Stimulated activated naive CD8-positive, alpha-beta T cell treated with anti-CD3 and anti-CD28 coated beads, Interleukin-15, amount 100 ng/mL, for 72 hours (primary cell): ENCODE measurements at places on chromosomes 1 and 21.

GRCh38 chr1:36759355-36759754 lies 275.0 kb downstream of the GRIK3 start:
- no peak for DNase-seq

DNA sequence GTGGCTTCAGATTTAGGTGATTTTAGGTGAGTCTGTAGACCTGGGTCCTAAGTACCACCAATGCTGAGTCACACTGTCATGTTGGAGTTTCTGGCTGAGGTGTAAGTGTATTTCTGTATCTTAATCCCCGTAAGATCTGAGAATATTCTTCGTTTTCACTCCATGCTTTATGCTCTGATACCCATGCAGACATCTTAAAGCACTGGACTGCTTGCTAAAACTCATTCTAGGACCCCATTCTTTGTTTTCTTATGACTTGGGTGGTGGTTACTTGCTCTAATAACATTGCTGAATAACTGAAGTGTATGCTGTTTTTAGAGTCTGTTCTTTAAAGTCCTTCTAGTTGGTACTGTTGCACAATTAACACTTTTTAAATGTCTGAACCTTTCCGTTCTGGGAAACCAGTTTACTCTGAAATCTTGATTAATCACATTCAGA lies 36.6 kb downstream of the CDC42 start:
- no peak for DNase-seq

DNA sequence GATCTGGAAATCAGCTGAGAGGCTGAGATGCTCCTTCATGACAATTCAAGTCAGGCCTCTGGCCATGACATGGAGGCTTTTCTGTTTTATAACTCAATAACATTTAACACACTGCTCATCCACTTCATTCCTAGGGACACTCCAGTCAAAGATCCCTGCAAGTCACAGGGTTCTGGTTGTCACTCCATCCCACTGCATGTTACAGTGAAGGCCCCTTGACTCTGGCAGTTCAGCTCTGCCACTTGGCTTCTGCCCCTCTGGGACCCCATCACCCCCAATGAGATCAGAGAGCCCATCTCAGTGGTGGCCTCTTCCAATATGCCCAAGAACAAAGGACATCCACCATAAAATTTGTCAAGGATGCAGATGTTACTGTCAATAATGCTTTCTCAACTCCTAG lies 10.0 kb upstream of the FAM110D start:
- no peak for DNase-seq

GRCh38 chr1:160078512-160079195 lies 2.7 kb upstream of the KCNJ9 start:
- peak; percentile 67 for DNase-seq

DNA sequence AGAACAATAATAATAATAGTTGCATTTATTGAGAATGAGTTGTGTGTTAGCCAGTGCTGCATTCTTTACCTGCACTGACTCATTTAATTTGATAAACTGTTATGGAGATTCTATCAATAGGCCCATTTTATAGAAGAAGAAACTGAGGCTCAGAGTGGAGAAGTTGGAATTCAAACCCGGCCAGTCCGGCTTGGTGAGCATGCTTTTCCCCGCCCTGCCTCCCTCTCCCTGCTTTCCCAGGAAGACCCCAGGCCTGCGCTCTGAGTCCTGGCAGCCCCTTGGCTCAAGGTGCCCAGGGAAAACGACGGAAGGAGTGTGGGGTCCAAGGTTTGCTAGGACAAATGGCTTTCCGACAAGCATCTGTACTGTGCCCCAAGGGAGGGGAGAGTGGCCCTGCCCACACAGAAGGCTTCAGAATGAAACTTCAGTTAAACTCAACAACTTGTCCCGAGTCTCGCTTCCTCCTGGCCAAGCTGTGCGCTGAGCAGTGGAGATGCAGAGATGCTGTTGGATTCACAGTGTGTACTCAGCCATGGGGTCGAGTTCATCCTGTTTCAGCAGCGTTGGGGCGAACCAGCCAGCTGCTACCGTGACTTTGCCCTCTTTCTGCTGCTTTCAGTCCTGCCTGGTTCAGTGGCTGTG lies 23.3 kb upstream of the PADI6 start:
- no peak for DNase-seq

DNA sequence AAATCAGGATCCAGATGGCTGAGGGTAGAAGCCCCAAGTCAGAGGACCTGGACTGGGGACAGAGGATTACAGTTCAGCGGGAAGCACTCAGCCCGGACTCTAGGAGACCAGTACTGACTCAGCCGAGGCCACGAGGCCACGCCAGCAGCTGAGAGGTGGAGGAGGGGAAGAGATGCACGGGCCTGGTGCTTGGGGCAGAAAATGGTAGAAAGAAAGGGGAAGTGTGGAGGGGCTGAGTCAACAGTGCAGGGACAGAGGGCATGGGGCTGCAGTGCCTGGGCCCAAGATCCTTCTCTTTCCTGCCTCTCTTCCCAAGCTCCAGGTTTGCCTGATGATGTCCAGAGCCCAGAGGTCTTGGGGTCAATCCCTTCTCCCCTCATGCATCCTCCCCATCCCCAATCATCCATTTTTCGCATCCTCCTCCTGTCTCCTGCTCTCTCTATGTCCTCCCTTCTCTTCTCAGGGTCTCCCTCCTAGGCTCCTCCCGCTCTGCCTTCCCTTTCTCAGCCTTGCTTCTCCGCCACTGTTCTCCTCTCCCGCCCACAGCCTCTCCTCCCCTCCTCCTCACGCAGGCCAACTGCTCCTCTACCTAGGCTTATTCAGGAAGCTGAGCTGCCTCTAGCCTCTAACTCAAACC lies 7.7 kb downstream of the ARHGEF2 start:
- no peak for DNase-seq

GRCh38 chr1:194268839-194269238 lies 1082.4 kb upstream of the B3GALT2 start:
- DNase-seq = no peak

- DNase-seq = no peak
These were observed 2.1 kb downstream of the TESK2 start for GRCh38 chr1:45488666-45489377.

DNA sequence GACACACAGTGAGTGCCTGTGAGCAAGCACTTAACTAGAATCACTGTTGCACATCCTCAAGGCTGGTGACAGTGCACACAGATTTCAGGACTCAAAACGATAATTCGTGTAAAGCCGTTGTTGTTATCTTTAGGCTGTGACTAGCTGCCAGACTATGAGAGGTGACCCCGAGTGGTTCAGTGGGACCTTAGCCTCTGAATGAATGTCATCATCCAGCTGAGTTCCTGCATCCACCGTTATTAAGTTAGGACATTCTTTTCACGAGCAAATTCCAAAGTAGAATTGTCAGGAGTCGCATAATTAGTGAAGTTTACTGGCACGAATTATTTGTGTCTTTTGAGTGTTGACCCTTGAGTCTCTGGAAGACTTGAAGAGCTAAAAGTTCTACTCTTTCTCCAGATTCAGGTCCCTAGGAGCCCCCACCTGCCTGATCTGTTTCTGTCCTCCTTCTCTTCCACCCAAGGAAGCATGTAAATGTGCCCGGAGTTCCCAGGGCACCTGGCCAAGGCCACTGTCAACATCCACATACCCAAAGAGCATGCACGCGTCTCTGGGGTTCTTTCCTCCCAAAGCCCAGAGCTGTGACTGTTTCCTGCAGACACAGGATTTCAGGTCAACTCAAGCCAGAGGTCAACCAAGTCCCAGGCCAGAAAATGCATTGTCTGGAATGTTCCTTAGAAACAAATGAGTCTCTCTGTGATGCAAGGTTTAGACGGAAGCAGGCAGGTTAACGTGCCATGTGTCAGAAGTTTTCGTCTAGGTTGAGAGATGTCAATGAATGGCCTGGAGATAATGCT lies 207.2 kb downstream of the TOMM20 start:
- no peak for DNase-seq

- DNase-seq = no peak
These were observed 7.6 kb upstream of the CTTNBP2NL start for GRCh38 chr1:112388436-112388835.

GRCh38 chr1:198643808-198644207 lies 5.0 kb downstream of the PTPRC start:
- no peak for DNase-seq

GRCh38 chr21:28142697-28143096 lies 850.0 kb downstream of the LTN1 start:
- DNase-seq = no peak

GRCh38 chr21:41459884-41460534 lies 34.0 kb downstream of the MX1 start:
- DNase-seq = no peak

- no peak for DNase-seq
These were observed 13.0 kb downstream of the NES start for GRCh38 chr1:156664046-156664766.

DNA sequence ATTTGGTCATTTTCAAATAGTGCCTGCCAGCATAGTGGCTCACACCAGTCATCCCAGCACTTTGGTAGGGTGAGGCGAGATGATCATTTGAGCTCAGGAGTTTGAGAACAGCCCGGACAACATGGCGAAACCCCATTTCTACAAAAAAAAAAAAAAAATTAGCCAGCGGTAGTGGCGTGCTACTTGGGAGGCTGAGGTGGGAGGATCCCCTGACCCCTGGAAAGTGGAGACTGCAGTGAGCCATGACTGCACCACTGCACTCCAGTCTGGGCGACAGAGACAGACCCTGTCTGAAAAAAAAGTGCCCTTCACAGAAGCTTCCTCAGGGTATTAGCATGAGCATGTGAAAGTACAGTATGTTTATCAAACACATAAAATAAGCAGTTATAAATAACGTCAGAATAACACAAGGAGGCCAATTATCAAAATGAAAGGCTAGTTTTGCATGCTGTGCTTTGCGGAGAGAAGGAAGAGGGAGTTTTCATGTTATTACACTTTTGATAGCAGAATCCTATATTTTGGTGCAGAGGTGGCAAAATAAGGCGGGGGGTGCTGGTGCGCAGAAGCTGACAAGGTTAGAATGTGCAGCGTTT lies 781 bp upstream of the METTL13 start:
- no peak for DNase-seq

DNA sequence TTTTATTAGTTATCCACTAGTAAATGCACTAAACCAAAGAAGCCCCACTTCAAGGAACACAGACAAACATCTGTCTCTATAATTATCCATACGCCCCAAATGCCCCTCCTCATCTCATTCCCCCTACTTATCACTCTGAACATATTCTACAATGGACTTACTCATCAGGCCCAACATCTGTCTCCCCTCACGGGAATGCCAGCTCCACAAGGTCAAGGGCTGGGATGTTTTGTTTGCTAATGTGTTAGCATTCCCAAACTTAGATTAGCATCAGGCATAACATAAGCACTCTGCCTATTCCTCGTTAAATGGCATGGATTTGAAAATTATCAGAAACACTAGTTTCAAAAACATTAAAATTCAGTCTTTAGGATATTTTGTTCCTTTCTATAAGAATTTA lies 279.5 kb downstream of the DSCAM start:
- DNase-seq = no peak

DNA sequence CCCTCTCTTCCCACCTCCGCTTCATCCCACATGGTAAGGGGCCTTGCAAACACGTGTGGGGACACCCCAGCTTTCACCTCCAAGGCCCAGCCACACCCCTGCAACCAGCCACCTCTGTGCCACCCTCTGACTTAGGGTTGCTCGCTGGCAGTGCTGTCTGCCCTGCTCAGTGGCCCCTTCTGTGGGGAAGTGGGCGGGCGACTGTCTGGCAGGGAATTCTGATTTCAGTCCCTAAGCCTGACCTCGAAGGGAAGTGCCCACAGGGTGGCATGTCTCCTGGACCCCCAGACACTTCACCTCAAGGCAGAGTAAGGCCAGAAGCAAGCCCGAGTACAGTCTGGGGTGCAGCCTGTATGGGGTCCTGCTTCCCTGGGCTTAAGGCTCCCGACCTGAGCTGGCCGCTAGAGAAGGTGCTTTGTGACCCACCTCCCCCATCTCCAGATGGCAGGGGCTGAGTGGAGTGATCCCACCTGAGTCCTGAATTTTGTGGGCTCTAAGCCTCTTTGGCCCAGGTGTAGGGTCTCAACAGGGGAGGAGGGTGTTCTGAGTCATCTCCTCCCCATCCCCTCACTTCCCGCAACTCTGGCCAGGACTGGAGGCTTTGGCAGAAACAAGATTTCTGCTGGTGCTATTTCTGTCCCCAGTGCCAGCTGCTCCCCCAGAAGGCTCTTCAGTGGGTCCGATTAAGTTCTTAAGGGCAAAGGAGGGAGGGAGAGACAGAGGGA lies 7.0 kb downstream of the RD3 start:
- no peak for DNase-seq

DNA sequence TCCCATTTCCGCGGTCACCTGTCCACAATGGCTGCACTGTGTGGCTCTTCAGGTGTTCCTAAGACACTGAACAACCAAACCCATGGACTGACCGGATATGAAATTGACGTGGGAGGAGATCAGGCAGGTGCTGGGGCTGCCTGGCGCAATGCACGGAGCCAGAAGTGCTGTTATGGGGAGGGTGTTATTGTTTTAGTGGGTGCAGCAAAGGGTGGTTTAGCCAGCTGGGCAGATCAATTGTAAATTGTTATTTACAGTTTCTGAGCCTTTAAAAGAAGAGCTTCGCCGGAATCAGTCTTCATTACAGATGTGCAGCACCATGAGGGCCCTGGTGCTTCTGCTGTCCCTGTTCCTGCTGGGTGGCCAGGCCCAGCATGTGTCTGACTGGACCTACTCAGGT lies at the start of gene CA6:
Gene CA6, plus strand, starts transcription at position 301 of the 400 bp plus-strand sequence. Its CDS starts 19 bp downstream, at position 320.
- no peak for DNase-seq

DNA sequence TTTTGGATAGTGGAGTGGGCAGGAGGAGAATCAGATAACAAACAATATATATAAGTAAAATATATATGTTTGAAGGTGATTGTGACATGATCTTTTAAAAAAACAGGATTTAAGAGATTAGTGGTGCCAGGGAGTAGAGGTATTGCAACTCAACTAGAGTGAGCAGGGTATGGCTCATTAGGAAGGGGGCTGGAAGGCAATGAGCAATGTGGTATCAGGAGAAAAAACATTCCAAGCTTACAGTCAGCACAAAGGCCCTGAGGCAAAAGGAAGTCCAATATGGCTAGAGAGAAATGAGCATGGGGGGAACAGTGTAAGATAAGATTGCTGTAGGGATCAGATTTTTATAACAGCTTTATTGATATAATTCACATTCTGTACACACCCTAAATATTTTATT lies 5.3 kb upstream of the GADD45A start:
- no peak for DNase-seq

DNA sequence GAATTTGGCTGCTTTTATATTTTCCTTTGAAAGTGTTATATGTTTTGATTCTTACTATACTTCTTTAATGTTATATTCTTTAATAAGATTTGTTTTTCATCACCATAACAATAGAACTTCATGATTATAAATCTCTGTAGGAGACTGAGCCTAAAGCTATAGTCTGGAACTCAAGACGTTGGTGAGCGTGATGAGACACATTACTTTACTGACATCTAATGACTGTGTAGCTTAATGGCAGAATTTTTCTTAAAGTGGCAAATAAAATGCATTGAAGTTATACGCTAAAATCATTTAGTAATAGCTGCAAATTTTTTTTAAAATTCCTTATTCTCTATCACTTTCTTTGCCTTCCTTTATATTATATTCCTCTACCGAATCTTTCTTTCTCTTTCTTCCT lies 56.1 kb upstream of the HAO2 start:
- DNase-seq = no peak
